Kidney (tissue), 22 donors: ENCODE measurements at places on chromosomes 5 and 9. TPM values are rescaled to one million over a fixed set of nuclear protein-coding genes. Genes with fewer than 3 reads are reported as not detected.
A peak's percentile ranks its signal among the peaks of the same experiment; 100 is the strongest.

- no peak overlapping the region for H3K27ac ChIP-seq
- peaks cover 11% of the 10 kb centered on the region for H3K4me1 ChIP-seq
- peaks cover 36% of the 10 kb centered on the region for H3K36me3 ChIP-seq
- H3K27me3 ChIP-seq = no peaks in the 10 kb centered on the region
Observed at GRCh38 chr5:132876020-132876759, 2.7 kb downstream of the LEAP2 start.

- no peak for DNase-seq
- peaks cover 14% of the 10 kb centered on the region for H3K4me1 ChIP-seq
- no peaks in the 10 kb centered on the region for H3K27me3 ChIP-seq
- no peak overlapping the region for H3K4me3 ChIP-seq
Observed at GRCh38 chr5:136141561-136141960, 8.9 kb downstream of the SMAD5 start.

DNA sequence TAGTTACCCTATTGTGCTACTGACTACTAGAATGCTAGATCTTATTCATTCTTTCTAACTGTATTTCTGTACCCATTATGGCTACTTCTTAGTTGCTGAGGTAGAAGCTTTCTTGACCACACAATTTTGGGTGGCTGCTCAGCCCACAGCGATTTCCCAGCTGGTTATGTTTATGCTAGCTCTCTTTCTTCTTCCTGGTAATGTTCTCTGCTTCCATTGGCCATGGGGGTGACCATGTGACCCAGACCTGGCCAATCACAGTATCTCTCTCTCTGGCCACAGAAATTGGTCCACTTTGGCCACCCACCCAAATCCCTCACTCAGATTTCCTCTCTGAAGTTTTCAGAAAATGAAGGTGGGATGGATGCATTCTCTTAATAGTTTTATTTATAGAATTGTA, 427.9 kb upstream of the CLINT1 start:
- H3K27ac ChIP-seq = no peak overlapping the region
- H3K4me3 ChIP-seq = no peak overlapping the region
- no peaks in the 10 kb centered on the region for H3K27me3 ChIP-seq
- no peaks in the 10 kb centered on the region for H3K4me1 ChIP-seq

- no peaks in the 10 kb centered on the region for H3K27me3 ChIP-seq
- DNase-seq = no peak
Observed at GRCh38 chr5:66443462-66444130, 152.6 kb upstream of the MAST4 start.

GRCh38 chr9:92385001-92385400, 19.4 kb downstream of the OGN start:
- no peaks in the 10 kb centered on the region for H3K4me1 ChIP-seq
- no peak for DNase-seq
- H3K27me3 ChIP-seq = no peaks in the 10 kb centered on the region
- H3K4me3 ChIP-seq = no peak overlapping the region

DNA sequence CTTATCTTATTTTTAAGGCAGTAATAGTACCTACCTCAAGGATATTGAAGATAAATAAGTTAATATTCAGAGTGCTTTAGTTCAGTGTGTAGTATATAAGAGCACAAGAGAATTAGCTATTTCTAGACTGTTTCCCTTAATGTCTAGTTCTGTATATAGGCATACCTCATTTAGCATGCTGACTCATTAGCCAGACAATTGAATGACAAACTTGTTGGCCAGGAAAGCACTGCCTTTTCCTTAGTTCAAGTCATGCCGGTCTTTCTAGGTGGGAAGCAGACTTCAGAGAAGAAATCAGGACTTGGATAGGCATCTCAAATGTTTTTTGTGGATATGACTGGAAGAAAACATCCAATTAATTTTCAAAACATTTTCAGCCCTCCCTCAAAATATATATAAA, 3.2 kb upstream of the FBXO4 start:
- DNase-seq = no peak
- no peak overlapping the region for H3K4me3 ChIP-seq
- H3K27ac ChIP-seq = no peak overlapping the region

DNA sequence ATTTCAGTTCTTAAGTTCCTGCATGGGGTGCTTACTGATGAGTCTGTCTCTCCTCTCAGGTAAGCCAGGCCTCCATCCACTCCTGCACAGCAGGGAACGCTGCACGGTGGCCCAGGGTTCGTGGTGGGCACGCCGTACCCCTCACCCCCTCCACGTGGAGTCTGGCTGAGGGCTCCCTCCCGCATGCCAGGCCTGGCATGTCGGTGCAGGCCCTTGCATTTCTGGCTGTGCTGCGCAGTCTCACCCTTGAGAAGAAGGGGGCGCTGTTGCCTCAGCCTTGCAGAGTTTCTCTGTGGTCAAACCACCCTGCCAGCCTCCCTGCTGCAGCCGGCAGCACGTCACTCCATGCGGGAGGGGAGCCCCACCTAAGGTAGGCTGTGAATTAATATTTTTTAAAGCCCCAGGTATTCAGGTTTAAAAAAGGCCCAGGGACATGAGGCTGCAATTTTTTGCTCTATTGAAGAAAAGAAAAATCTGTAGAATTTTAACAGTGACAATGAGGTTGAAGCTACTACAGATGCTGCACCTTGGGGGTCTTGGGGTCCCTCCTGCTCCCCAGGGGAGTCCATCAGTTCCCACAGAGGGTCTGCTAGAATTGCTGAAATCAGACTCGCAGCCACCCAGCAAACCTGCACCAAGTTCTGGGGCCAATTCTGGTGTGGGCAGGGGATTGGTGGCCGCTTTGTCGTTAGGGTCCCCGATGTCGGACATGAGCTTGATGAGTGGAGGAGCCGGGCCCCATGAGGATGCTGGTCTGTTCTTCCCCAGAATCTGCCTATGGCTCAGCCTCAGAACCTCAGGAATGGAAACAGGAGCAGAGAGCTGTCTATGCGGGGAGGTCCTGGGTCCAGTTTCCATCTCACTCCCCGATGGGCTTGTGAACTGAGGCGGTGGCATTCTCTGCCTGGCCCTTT, 52.6 kb downstream of the TENT4A start:
- H3K27me3 ChIP-seq = no peaks in the 10 kb centered on the region
- peak; percentile 80 for DNase-seq
- H3K4me1 ChIP-seq = no peaks in the 10 kb centered on the region
- no peaks in the 10 kb centered on the region for H3K36me3 ChIP-seq
- H3K27ac ChIP-seq = no peak overlapping the region
- H3K4me3 ChIP-seq = no peak overlapping the region

DNA sequence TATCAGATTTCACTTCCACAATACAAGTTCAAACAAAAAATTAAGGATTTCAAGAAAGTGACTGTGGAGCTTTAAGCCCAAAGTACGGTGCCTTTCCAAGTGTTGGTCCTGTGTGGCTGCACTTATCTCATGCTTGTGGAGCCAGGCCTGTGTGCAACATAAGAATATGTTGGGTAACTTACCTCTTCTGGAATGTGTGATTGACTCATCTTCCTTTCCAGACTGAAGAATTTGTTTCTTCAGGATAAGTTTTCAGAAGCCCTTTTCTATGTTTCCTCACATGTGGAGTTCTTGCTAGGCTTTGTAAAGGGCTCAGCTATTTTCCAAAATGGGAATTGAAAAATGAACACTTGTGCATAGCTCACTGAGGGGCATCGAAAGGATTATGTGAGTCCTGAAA, 485.1 kb upstream of the PAPPA start:
- no peaks in the 10 kb centered on the region for H3K36me3 ChIP-seq
- H3K4me1 ChIP-seq = no peaks in the 10 kb centered on the region
- no peak overlapping the region for H3K27ac ChIP-seq
- H3K27me3 ChIP-seq = no peaks in the 10 kb centered on the region
- no peak for DNase-seq

ZER1 gene
- total RNA-seq = 43.2 TPM
